ENCODE measurements at places on chromosomes 6 and 20.

- DNase-seq: peak; percentile 49
These were observed 67.3 kb downstream of the ATP9A start for GRCh38 chr20:51700809-51701285.

DNA sequence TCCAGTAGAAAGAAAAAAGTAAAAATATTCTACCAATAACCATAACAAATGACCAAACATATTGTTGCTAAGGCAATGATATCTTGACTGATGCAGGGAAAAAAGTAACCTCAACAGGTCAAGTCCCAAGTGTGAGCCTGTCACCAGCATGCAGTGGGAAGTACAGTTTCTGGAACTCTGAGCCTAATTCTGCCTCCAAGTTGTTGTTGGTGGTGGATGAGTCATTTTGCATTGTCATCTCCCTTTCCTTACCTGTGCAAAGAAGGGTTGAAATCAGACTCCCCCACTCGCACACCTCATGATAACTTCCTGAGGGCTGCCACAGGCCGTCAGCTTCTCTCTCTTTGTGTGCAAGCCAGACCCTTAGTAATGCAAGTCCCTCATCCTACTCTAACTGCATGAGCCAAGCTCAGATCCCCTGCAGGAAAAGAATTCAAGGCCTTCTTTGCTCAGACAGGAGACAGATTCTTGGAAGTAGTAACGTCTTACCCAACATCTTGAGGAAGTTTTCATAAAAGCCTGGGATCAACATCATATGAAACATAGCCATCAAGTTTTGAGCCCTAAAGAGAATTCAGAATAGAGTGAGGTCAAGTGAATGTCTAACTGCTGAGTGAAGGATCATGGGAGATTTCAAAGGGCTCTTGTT is 207.6 kb upstream of the FOXA2 start:
- DNase-seq: no peak

GRCh38 chr6:166331503-166332415 is 10.6 kb downstream of the SFT2D1 start:
- DNase-seq: no peak

- DNase-seq: no peak
These were observed 169.0 kb downstream of the BACH2 start for GRCh38 chr6:90127595-90127994.

GRCh38 chr20:35311409-35311808 is 19.2 kb upstream of the FAM83C start:
- DNase-seq: no peak

DNA sequence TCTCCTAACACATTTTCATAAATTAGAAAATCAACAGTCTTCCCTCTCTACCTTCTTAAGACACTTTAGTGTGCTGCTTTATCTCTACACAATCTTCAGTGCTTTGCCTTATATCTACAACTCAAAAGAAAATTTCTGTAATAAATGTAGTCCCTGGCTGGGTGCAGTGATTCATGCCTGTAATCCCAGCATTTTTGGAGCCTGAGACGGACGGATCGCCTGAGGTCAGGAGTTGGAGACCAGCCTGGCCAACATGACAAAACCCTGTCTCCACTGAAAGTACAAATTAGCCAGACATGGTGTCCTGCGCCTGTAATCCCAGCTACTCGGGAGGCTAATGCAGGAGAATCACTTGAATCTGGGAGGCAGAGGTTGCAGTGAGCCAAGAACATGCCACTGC is 9.7 kb upstream of the EDN1 start:
- DNase-seq: no peak

- no peak for DNase-seq
These were observed 30.6 kb downstream of the SHLD1 start for GRCh38 chr20:5780846-5781217.

DNA sequence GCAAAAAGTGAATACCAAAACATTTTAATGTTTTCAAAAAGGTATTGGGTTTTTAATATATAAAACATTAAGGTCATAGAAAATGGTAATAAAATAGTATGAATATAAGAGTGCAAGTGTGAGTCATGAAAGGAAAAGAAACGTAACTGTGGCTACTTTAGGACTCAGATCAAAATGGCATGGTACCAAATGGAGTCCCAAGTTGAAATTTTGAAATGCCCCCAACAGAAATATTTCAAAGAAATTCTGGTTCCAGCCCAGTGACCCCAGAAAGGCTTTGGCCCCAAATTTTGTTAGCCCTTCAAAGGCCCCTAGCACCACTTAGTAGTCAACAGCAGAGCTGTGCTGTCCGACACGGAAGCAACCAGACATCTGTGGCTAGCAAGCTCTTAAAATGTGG is 6.0 kb downstream of the COL12A1 start:
- peak; percentile 18 for DNase-seq

DNA sequence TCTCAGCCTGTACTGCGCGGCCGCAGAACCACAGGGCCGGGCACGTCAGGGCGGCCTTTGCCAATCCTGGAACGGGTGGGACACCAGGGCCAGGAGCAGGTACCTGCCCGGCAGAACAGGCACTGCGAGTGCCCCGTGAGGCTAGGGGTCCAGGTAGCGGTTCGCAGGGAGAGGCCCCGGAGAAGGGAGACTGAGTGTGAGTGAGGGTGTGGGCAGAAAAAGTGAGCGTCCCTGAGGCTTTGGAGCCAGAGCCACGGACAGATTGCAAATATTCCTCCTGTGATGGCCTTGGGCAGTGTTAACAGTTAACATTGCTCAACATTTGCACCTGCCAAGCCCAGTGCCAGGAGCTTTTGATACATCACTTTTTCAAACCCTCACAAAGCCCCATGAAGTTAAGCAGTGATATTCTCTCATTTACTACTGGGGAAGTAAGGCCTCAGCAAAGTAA is 491 bp downstream of the GNMT start:
- DNase-seq: no peak

DNA sequence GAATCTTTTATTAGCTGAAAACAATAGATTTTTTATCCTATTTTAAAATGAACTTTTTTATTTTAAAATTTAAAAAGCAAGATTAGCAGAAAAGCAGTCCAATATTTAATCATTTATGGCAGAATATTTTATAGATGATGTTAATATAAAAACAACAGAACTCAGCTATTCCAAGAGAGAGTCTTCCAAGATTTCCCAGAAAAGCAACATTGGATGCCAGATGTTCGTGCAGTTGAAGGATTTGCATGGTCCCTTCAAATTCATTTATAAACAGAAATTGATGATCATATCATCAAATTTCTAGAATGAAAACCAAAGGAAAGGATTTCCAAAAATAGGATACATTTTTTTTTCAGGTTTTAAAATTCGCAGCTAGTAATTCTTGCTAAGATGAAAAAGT is 25.4 kb upstream of the CNKSR3 start:
- DNase-seq: no peak

- peak; percentile 4 for DNase-seq
These were observed 63.3 kb downstream of the TSPYL4 start for GRCh38 chr6:116190550-116190949.
